ENCODE measurements at places on chromosomes 13 and 19.

GRCh38 chr13:29369060-29369743 lies 226.3 kb downstream of the SLC7A1 start:
- no peak for DNase-seq

DNA sequence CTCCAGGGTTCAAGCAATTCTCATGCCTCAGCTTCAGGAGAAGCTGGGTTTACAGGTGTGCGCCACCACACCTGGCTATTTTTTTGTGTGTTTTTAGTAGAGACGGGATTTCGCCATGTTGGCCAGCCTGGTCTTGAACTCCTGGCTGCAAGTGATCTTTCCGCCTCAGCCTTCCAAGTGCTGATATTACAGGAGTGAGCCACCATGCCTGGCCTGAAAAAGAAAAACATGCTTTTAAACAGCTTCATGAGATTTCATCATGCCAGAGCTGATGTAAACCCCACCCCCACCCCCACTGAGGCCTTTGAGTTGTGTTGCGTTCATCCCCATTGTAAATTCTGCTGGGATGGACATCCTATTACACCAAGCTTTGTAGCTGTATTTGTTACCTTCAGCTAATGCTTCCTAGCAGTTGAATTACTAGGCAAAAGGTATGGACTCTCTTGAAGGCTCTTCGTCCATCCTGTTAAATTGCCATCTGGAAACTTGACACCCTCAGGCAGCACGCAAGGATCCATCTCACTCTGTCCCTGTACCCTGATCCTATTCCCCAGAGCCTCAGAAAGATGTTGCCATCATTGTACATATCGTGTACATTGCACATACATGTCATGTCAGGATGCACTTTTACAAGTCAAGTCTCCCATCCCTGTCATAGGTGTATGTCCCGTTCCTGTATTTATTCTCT lies 47.3 kb downstream of the NFIX start:
- DNase-seq: no peak

- DNase-seq: no peak
Observed at GRCh38 chr13:83086948-83087347, 795.3 kb downstream of the SLITRK1 start.

DNA sequence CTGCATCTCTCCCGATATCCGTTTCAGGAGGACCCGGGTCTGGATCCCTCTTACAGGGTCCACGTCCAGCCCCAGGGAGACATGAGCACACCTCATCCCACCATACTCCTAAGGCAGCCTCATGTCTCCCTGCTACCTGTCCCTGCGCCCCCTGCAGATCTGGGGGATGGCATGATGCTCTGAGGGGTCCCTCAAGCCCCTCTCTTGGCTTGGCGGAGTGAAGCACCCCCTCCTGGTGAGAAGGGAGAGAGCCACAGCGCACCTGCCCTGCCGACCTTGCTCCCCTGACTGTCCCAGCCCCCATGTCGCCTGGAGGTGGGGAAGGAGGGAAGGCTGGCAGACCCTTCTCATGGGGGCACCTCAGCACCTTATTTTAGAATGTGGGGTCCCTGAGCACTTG lies 21.5 kb upstream of the ARHGEF7 start:
- DNase-seq: no peak

DNA sequence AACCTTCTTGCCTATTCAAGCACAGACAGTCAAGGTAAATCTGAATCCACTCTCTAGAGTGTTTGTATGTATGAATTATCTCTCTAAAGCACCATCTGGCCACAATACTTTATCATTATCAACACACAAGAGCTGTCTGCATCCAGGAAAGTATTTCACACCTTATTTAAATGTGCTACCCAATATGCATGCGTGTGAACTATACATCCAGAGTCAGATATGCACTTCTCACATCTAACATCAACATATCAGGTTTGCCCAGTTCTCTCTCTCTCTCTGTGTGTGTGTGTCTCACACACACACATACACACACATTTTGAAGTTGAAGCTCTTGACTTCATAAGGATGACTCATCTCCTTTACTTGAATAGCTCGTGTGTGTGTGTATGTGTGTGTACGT lies 697.5 kb upstream of the PCDH20 start:
- DNase-seq: no peak

DNA sequence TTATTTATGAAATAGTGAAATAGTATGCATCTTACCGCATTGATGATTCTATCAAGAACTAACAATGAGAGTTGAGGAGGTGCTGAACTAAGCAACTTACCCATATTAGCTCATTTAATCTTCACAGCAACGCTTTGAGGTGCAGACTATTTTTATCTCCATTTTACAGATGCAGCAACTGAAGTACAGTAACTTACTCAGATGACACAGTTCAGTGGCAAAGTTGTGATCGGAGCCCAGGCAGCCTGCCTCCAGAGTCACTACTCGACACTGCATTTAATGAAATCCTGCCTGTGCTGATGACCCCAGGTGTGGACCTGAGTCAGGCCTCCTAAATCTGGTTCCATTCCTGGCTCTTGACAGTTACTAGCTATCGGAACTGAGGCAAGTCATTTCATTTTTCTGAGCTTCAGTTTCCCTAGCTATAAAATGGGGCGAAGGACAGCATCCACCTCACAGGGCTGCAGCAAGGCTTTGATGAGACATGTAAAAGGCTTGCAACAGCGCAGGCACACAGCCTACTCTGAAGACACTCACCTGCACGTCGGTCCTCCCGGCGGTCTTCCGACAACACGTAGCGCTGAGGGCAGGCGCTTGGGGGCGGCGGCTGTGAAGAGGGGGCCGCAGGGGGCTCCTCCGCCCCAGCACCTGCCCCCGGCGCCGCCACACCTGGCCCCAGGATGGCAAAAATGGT lies 1.5 kb downstream of the MYPOP start:
- no peak for DNase-seq

GRCh38 chr13:85816413-85816812 lies 17.2 kb upstream of the SLITRK6 start:
- no peak for DNase-seq

DNA sequence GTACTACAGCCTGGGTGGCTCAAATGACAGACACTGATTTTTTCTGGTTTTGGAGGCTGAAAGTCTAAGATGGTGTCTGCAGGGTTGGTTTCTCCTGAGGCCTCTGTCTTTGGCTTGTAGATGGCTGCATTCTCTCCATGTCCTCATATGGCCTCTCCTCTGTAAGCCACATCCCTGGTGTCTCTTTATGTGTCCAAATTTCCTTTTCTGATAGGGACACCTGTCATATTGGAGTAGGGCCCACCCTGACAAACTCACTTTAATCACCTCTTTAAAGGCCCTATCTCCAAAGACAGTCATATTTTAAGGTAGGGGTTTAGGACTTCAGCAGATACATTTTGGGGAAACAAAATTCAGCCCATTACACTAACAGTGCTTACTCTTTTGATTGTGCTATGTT lies 32.0 kb upstream of the WASF3 start:
- DNase-seq: no peak

DNA sequence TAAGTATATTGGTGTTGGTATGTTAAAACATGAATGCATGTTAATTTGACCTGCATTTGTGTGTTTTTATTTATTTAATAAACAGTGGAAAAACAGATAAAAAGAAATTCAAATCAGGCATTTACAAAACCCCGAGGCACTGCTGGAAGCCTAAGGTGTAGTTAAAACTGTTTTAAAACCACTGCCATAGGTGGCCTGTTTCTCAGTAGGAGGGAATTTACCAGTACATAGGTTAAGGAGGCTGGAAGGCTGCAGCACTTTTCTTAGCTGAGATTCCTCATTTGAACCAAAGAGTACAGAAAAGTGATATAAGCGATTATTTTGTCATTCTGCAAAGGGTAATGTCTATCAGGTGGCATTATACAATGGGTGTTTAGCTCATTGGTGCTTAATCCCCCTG lies 99.6 kb downstream of the PAN3 start:
- no peak for DNase-seq

- DNase-seq: no peak
Observed at GRCh38 chr19:11168568-11168967, 13.0 kb upstream of the SPC24 start.

DNA sequence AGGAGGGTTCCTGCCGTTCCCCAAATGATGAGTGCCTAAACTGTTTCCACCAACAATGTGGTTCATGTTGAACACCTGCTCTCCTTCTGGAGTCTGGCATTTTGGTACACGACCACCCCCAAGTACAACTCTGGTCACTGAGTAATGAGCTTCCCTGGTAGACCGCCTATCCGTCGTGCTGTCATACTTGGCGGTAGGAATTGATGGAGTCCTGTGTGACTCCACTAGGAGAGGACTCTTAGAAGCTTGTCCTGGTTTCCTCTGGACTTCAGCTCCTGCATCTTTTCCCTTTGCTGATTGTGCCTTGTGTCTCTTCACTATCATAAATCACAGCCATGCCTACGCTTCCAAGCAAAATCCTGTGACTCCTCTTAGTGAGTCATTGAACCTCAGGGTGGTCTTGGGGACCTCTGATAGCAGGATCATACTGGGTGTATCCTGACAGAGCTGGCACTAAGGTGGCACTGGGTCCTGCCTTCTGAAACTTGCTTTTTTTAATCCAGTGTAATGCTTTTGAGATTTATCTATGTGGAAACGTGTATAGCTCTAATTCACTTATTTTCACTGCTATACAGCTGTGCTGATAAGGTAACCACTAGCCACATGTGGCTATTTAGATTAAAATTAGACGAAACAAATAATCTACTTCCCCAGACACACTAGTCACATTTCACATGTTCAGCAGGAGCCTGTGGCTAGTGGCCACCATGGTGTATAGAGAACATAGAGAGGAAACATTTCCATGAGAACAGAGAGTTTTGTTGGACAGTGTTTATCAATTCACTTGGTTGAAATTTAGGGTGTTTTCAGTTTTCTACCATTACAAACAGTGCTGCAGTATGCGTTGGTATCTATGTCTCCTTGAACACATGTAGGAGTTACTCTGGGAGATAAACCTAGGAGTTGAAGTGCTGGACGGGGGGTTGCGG lies 6.1 kb upstream of the ASF1B start:
- no peak for DNase-seq

DNA sequence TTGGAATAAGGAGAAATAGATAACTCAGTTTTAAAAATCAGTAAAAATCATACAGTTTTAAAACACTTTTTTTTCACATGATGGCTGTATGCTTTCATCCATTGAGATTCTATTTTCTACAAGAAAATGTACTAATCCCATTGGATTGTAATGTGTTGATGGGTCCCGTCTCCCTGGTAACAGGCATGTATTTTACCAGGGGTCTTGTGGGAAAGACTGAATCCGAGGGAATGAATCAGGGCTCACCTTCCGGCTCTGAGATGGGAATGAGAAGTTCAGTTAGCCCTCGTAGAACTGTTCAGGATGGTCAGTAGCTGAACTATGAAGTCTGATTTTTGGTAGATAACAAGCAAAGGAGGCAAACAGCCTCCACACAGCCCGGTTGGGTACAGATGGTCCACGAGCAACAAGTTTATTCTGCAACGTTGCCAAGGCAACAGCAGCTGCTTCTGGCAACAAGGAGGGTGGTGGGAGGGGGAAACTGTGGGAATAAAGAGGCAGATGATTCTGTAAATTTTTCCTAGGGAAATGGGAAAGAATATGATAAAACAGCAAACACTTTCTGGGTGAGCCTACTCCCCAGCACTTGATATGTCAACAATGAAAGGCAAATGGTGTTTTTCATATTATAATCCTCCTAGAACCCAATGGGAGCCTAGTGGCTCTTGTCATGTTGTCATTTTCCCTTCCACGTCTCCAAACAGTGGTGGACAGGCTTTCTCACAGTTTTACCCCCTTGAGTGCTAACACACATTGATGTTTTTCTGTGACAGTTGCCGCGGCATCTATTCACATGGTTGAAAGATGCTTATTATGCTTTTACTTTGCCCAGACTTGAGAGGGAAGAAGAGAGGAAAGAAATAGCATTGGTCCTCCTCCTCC lies 12.4 kb upstream of the SIAH3 start:
- peak; percentile 11 for DNase-seq

Measured in nucleus accumbens (tissue), 56 donors.